ENCODE measurements at places on chromosomes 12 and 14.

DNA sequence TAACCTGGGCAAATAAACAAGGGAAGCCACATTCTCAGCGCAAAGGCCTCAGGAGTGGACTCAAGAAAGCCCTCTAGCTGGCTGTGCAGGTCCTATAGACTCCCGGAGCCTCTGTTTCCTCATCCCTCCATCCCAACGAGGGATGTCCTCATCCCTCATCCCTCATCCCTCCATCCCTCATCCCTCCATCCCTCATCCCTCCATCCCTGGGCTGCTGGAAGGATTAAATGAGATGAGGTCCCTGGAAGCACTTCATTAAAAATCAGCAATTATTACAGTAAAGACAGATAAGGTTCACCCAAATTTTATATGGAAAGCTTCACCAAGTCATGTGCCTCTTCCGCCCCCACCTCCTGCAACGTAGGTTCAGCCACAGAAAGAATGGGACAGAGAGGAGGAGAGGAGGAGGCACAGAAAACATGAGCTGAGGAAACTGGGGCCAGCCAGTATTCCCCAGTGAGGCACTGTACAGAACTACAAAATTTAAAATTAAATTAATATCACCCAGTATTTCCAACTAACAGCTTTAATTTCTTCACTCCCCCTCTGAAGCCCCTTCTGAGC is 4.8 kb downstream of the ITPK1 start:
- no peak for DNase-seq

GRCh38 chr12:103852498-103852997 is 11.5 kb upstream of the NT5DC3 start:
- no peak for DNase-seq

GRCh38 chr14:101333335-101334280 is 227.7 kb upstream of the DIO3 start:
- DNase-seq = no peak

DNA sequence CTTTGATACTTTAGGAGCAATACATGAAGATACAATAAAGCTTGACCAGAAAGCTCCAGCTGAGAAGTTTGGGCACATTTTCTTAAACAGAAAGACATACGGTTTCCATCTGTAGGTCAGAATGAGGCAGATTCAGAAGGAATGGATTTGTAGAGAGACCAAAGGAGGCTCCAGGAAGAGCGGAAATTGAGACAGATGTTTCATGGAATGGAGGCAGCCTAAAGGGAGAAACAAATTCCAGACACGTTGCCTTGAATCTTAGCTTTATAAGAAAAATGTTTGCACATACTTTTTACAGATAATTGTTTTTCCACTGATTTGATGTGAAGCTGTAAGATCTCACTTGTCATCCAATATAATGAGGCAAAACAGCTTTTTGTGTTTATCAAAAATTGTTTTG is 24.8 kb downstream of the EPYC start:
- no peak for DNase-seq

- DNase-seq = no peak
Observed at GRCh38 chr12:132625731-132626430, 7.3 kb downstream of the P2RX2 start.

- DNase-seq = no peak
Observed at GRCh38 chr12:16225692-16226091, 51.8 kb downstream of the SLC15A5 start.

DNA sequence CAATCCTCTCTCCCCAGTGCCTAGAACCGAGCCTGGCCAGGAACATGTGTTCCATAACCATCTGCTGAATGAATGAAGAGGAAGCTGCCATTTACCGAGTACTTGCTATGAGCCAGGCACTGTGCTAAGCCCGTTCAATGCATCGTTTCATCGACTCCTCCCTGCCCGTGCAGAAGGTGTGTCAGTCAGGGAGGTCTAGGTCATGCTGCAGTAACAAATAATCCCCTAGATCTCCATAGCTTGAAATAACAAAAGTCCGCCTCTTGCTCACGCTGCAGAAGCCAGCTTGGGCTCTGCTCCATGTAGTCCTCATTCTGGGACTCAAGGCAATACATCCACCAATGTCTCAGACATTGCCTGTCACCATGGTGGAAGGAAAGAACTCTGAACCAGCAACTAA is 101.3 kb downstream of the SCARB1 start:
- DNase-seq = no peak

DNA sequence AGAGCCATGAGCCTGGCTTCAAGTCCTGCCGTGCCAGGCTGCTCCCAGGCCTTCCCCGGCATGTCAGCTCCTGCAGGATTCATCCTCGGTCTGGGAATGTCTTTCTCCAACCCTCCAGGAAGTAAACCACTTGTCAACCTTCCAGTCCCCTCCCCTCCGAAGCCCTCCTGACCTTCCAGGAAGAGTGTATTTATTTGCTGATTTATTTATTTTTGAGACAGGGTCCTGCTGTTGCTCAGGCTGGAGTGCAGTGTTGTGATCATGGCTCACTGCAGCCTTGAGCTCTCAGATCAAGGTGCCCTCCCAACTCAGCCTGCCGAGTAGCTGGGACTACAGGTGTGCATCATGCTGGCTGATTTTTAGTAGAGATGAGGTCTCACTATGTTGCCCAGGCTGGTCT is 24.7 kb downstream of the VSX2 start:
- no peak for DNase-seq

DNA sequence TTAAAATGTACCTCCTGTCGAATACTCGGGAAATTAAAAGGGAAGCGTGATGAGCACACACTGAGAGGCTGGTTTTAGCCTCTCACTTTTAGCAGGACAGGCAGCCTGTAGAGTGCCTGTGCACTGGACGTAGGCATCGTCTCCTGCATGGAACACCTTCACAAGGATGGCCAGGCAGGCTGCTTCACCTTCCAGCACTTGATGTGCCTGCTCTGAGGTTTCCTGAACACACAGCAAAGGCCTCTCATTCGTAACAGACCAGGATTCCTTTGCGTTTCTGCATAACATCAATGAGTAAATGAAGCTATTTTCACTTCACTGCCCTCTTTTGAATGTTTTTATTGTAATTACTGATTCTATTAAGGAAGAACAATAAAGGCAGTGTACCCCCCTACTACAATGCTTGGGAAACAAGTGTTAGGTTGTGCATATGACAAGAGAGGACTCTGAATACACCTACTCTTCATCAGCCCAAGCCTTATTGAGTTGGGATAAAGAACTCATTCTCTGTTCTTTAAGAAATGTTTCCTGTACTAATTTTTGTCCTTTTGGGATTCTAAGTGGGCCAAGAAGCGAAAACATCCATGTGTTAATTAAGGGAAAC is 1077.6 kb upstream of the FOXG1 start:
- DNase-seq = no peak

DNA sequence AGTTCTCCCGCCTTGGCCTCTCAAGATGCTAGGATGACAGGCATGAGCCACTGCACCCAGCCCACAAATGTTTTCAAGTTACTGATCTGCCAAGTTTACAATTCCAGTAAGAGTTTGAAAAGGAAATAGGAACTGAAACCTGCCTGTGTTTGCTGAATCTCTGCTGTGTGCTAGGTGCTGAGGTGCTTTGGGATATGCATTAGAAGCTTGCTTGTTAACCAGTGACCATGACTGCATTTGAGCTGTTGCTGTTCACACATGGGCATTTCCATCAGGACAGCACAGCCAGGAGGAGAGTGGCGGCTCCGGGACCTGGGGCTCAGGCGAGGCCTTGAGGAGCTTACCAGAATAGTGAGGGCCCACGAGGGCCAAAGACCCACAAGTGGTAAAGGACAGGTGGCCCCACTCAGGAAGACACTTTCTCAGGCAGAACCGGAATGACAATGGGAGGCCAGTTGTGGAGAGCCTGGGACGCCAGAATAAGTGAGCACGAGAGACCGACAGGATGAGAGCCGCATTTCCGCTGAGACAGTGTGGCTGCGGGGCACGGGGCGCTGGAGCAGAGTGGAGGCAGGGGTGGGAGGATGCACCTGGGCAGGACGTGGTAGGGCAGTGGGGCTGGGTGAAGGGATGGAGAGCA is 54.5 kb upstream of the MMP17 start:
- no peak for DNase-seq

DNA sequence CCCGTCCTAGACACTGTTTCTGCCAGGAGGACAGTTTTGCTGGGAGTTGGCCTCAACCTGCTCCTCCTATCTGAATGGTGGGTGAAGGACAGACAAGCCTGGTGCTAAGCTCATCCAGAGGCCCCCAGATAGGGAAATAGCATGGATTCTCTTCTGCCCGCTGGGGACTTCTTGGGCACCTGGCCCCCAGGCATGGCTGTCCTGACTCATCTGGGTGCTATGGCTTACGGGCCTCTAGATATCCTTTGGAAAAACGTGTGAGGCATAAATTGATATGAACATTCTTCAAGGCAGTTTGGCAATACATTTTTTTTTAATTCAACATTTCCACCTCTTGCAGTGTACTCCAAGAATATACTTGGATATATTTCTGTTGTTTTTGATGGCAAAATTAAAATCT is 8.6 kb downstream of the TECPR2 start:
- DNase-seq = no peak

GRCh38 chr12:12353276-12353675 is 3.2 kb upstream of the MANSC1 start:
- DNase-seq = no peak

- DNase-seq = peak; percentile 67
Observed at GRCh38 chr12:85424581-85425348, 144.7 kb downstream of the ALX1 start.

- DNase-seq = no peak
Observed at GRCh38 chr14:43483415-43483814, 1023.7 kb downstream of the FSCB start.

- DNase-seq = peak; percentile 67
Observed at GRCh38 chr12:97148941-97149559, 242.0 kb downstream of the NEDD1 start.

GRCh38 chr12:53976172-53976822 is 1.5 kb upstream of the HOTAIR start:
- no peak for DNase-seq

DNA sequence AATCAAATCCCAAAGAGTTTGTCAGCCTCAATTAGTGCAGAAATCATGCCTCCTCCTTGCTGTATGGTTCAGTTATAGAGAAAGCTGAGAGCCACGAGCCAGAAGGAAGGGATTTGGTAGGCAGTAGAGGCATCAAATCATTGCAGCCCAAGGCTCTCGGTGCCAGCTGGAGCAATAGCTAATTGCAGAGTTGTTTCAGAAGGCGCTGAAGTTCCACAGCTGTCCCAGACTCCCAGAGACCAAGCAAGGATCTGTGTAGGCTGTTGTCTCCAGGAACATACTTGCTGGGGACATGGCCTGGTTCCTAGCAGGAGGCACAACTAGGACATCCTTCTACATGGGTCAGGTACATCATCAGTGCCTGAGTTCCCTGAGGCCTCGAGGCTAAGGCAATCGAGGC is 80.4 kb upstream of the WSCD2 start:
- no peak for DNase-seq

GRCh38 chr12:71686658-71687025 is 760 bp downstream of the TMEM19 start:
- DNase-seq = peak; percentile 14

DNA sequence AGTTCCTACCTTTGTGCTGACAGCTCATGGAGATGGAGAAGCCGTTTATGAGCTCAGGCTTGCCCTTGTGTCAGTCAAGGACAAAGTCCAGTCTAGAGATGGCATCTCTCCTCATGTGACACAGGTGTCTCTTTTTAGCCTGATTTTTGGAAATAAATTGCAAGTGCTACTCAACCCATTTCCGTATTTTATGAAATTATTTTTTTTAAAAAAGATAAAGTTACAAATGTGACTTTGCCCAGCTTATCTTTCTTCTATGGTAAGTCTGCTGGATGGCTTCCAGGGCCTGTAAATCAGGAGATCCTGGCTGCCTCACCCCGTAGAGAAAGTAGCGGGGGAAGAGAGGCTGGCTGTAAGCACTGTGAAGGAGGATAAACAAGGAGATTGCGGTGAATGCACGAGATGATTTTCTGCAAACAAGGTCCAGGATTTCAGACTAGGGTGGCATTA is 169.7 kb downstream of the MYRFL start:
- DNase-seq = no peak

GRCh38 chr14:92724516-92725340 is 23.7 kb downstream of the LGMN start:
- no peak for DNase-seq

- DNase-seq = no peak
Observed at GRCh38 chr14:28876572-28876945, 110.0 kb downstream of the FOXG1 start.

DNA sequence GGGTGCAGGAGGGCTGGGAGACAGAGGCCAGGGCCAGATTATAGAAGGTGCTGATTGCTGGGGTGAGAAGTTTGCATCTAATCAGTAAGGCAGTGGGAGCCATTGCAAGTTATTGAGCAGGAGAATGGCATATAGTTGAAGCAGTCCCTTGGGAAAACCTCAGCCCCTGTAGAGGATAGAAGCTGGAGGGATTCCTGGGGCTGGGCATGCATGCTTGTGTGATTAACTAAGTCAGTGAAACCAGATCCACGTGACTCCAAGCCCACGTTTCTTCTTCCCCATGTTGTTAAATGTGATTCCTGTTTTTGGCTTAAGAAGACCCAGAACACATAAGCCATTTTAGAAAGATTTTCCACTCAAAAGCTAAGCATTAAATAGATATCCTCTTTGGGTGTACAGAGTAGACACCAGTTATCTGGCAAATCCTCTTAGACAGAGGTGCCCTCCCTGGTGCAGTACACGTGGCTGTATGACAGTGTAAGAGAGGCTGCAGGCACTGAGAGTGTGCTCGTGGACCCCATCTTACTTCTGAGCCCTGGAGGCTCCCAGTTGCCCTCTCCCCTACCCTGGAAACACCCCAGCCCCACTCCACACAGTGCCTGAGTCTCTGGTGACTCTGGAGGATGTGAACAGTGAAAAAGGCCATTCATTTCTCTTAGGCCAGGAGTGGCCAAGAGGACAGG is 3.2 kb downstream of the C14orf132 start:
- no peak for DNase-seq

DNA sequence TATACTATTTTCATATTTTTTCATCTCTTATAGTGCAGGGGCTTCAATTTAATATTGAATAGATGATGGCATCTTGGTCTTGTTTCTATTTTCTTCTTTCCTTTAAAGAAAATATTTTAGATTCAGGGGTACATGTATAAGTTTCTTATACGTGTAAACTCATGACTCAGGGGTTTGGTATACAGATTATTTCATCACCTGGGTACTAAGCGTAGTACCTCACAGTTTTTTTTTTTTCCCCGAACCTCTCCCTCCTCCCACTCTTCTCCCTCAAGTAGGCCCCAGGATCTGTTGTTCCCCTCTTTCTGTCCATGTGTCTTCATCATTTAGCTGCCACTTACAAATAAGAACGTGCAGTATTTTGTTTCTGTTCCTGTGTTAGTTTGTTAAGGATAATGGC is 172.6 kb downstream of the TMTC3 start:
- no peak for DNase-seq

- DNase-seq = peak; percentile 24
Observed at GRCh38 chr14:106277503-106277902, 751.1 kb downstream of the TMEM121 start.

GRCh38 chr12:97760601-97761000 is 298.0 kb downstream of the RMST start:
- DNase-seq = no peak

GRCh38 chr12:115943630-115944391 is 333.7 kb downstream of the MED13L start:
- no peak for DNase-seq

DNA sequence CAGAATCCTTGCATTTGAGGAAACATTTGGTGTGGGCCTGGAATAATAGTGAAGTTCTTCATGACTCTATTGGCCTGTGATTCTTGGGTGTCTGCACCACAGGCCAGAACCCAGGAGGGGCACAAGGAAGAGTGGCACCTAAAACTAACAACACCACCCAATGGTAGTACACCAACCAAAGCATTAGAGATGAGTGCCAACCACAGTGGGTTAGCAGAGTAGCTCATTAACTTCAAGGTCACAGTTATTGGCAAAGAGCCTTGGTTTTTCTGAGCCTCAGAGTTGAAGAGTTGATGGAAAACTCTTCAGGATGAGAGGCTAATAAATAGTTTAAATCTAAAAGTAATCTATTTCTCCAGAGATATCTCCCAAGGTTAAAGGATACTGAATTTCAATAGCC is 57.0 kb downstream of the HELB start:
- no peak for DNase-seq

All from common myeloid progenitor, CD34-positive (primary cell).